Upper lobe of right lung (tissue), 1 donor: ENCODE measurements at places on chromosomes 11 and 22. TPM values are rescaled to one million over a fixed set of nuclear protein-coding genes. Genes with fewer than 3 reads are reported as not detected.

SLC5A4 gene
- total RNA-seq = 1.6 TPM

THYN1 gene
- total RNA-seq = 33.8 TPM

GGTLC3 gene
- total RNA-seq = 13.1 TPM

ANKRD49 gene
- total RNA-seq = 16.6 TPM

CRYBB2 gene
- not detected for total RNA-seq

RAB36 gene
- total RNA-seq = 3.8 TPM

CRELD2 gene
- total RNA-seq = 44.2 TPM

ELP4 gene
- total RNA-seq = 16.6 TPM

OTOG gene
- not detected for total RNA-seq

MCHR1 gene
- not detected for total RNA-seq

GRAP2 gene
- total RNA-seq = 10.1 TPM

CABP4 gene
- 3.2 TPM for total RNA-seq

MMP12 gene
- 0.75 TPM for total RNA-seq

OR51I2 gene
- not detected for total RNA-seq
